ENCODE measurements at places on chromosomes 5 and 9.

GRCh38 chr5:179607160-179607931, 16.1 kb downstream of the HNRNPH1 start:
- DNase-seq, result no peak

- DNase-seq, result no peak
Observed at GRCh38 chr5:111699324-111699723, 57.7 kb downstream of the NREP start.

GRCh38 chr9:34145165-34145564, 18.7 kb upstream of the DCAF12 start:
- peak; percentile 52 for DNase-seq

DNA sequence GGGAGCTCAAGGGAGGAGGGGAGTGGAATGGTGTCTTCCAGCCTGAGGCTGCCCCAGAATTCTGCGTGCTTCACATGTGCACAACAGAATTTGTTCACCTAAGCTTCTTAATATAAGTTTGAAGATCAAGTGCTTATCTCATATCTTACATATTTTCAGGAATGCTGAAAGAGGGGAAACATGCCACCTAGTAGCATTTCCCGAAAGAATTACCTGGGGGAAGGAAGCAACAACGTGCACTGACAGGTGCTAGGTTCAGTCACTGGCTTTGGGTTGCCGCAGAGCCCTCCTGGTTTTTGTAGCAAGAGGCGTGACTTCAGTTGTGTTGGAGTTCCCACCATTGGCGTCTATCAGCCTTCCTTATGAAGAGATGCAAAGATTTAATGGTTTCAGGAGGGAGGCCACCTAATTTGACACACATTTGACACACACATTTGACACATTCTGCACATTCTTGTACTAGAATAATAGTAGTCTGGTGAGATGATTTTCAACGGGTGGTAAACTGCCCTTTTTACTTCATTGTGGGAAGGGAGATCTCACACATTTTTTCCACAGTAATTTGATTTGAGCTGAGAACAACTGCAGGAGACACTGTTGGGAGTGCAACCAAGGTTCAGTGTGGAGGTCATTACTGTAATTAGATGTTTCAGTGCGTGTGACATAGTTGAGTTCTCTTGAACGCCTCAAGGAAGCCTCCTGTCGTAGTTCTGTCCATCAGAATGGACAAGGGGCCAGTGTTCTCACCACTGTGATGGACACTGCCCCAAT, 481.3 kb downstream of the CCDC171 start:
- DNase-seq, result no peak

DNA sequence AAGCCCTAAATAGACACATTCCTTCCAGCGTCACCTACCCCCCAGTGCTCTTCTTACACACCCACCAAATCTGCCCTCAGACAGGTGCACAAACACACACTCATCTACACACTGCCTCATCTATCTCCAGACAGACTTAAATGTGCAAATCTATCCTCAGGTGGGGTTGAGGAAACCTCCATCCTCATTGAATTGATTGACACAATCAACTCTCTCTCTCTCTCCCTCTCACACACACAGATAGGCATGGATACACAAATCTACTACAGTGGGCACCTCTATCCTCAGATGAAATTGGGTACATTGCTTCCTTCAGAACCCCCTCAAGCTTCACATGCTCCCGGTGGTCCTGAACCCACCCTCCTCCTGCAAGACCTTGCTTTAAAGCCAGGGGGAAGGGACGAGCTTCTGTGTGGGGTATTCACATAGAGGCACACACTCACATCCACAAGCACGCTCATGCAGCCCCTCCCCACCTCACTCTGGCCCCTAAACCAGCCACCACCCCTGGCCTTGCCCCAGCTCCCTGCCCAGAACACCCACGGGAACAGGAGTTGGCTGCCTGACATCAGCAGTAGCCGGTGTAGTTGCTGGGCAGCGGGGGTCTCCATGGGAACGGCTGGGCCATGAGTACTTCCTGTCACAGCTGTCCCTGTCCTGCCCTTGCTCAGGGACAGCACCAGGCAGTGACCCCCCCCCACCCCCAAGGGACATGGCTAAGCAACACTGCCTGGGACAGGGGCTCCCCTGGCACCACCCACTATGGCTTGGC, 22.8 kb downstream of the PCDH1 start:
- DNase-seq, result no peak
